Breast epithelium (tissue), 4 donors: ENCODE measurements at places on chromosomes 3 and 15.

GRCh38 chr15:94105760-94106159 lies 125.6 kb upstream of the MCTP2 start:
- DNase-seq = no peak
- no peaks in the 10 kb centered on the region for H3K36me3 ChIP-seq
- H3K27ac ChIP-seq = no peak overlapping the region
- H3K27me3 ChIP-seq = no peaks in the 10 kb centered on the region
- H3K4me1 ChIP-seq = no peaks in the 10 kb centered on the region

- H3K4me1 ChIP-seq = no peaks in the 10 kb centered on the region
- H3K27me3 ChIP-seq = no peaks in the 10 kb centered on the region
- DNase-seq = no peak
- no peaks in the 10 kb centered on the region for H3K36me3 ChIP-seq
Observed at GRCh38 chr3:174170248-174170647, 688.9 kb upstream of the NAALADL2 start.

DNA sequence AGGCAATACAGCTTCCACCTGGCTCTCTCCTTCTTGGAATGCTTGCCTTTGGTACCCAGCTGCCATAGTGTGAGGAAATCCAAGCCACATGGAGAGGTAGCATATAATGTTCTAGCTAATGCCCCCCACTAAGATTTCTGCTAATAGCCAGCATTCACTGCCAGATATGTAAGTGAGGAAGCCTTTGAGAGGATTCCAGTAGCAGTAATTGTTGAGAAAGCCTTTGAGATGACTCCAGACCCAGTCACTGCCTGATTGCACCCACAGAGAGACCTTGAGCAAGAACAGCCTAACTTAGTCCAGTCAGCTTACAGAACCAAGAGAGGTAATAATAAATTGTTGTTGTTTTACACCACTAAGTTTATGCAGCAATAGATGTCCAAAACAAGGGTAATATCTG lies 63.1 kb downstream of the STRIT1 start:
- no peaks in the 10 kb centered on the region for H3K36me3 ChIP-seq
- DNase-seq = no peak
- no peaks in the 10 kb centered on the region for H3K4me1 ChIP-seq
- H3K27me3 ChIP-seq = no peaks in the 10 kb centered on the region
- no peak overlapping the region for H3K4me3 ChIP-seq
- no peak overlapping the region for H3K27ac ChIP-seq

GRCh38 chr3:18559331-18559842 lies 134.2 kb upstream of the SATB1 start:
- H3K27ac ChIP-seq = no peak overlapping the region
- H3K36me3 ChIP-seq = no peaks in the 10 kb centered on the region
- no peak overlapping the region for H3K4me3 ChIP-seq
- no peaks in the 10 kb centered on the region for H3K4me1 ChIP-seq
- no peak for DNase-seq
- no peaks in the 10 kb centered on the region for H3K27me3 ChIP-seq

GRCh38 chr3:123658118-123658851 lies 73.4 kb upstream of the HACD2 start:
- no peak overlapping the region for H3K4me3 ChIP-seq
- peaks cover 15% of the 10 kb centered on the region for H3K4me1 ChIP-seq
- H3K27me3 ChIP-seq = no peaks in the 10 kb centered on the region
- no peaks in the 10 kb centered on the region for H3K36me3 ChIP-seq
- H3K27ac ChIP-seq = peak overlapping the region; percentile 61
- DNase-seq = no peak

DNA sequence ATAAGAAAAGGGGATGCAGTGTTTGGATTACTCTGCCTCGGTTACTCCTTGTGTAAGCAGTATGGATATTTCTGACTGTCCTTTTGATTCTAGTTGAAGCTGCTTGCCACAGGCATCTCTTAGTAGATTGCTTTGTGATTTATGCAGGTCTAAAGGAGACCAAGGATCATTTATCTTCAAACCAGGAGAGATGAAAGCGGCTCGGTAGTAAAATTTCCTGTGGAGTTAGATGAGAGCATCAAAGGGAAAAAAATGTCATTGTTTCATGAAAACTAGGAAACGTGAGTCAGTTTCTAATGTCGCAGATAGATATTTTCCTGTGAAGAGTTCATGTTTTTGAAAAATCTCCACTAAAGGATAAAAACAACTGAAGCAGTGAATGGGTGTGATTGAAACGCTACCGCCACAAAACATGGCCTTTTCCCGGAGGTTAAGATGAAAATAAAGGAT lies 254.0 kb upstream of the TBL1XR1 start:
- H3K4me1 ChIP-seq = no peaks in the 10 kb centered on the region
- H3K27me3 ChIP-seq = no peaks in the 10 kb centered on the region
- no peaks in the 10 kb centered on the region for H3K36me3 ChIP-seq

DNA sequence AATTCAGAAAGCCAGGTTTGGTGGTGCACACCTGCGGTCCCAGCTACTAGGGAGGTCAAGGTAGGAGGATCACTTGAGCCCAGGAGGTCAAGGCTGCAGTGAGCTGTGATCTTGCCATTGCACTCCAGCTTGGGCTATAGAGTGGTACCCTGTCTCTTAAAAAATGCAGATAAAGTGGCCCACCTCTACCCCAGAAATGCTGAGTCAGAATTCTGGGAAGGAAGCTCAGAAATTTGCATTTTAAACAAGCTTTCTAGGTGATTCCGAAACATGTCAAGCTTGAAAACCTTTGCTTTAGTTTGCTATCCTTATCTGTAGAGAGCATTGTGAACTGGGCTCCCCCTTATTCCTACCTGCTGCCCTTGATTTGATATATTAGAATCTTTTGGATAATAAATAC lies 7.7 kb downstream of the MED12L start:
- no peak for DNase-seq
- no peaks in the 10 kb centered on the region for H3K4me1 ChIP-seq
- no peak overlapping the region for H3K27ac ChIP-seq
- no peak overlapping the region for H3K4me3 ChIP-seq
- no peaks in the 10 kb centered on the region for H3K36me3 ChIP-seq

GRCh38 chr15:77120576-77120975 lies 49.7 kb upstream of the TSPAN3 start:
- DNase-seq = no peak
- no peaks in the 10 kb centered on the region for H3K27me3 ChIP-seq
- H3K27ac ChIP-seq = no peak overlapping the region
- H3K4me1 ChIP-seq = no peaks in the 10 kb centered on the region

- H3K36me3 ChIP-seq = no peaks in the 10 kb centered on the region
- peak overlapping the region; percentile 45 for H3K27ac ChIP-seq
- H3K4me1 ChIP-seq = peaks cover 3% of the 10 kb centered on the region
- no peak overlapping the region for H3K4me3 ChIP-seq
Observed at GRCh38 chr3:123372686-123373473, 76.0 kb downstream of the ADCY5 start.

GRCh38 chr15:95929232-95929846 lies 401.2 kb upstream of the NR2F2 start:
- H3K4me1 ChIP-seq = no peaks in the 10 kb centered on the region
- DNase-seq = no peak
- H3K27ac ChIP-seq = no peak overlapping the region
- H3K27me3 ChIP-seq = no peaks in the 10 kb centered on the region
- H3K36me3 ChIP-seq = no peaks in the 10 kb centered on the region

GRCh38 chr3:194255252-194256039 lies 95.7 kb downstream of the CPN2 start:
- H3K4me1 ChIP-seq = no peaks in the 10 kb centered on the region
- H3K27ac ChIP-seq = no peak overlapping the region
- H3K27me3 ChIP-seq = no peaks in the 10 kb centered on the region
- no peaks in the 10 kb centered on the region for H3K36me3 ChIP-seq

- no peaks in the 10 kb centered on the region for H3K27me3 ChIP-seq
- DNase-seq = no peak
- H3K36me3 ChIP-seq = no peaks in the 10 kb centered on the region
- no peak overlapping the region for H3K4me3 ChIP-seq
- H3K27ac ChIP-seq = no peak overlapping the region
Observed at GRCh38 chr3:108073764-108074431, 16.9 kb downstream of the CD47 start.

- H3K4me3 ChIP-seq = no peak overlapping the region
- no peaks in the 10 kb centered on the region for H3K27me3 ChIP-seq
- H3K4me1 ChIP-seq = no peaks in the 10 kb centered on the region
- no peak for DNase-seq
- no peak overlapping the region for H3K27ac ChIP-seq
Observed at GRCh38 chr3:24088782-24089181, 143.7 kb downstream of the NR1D2 start.

DNA sequence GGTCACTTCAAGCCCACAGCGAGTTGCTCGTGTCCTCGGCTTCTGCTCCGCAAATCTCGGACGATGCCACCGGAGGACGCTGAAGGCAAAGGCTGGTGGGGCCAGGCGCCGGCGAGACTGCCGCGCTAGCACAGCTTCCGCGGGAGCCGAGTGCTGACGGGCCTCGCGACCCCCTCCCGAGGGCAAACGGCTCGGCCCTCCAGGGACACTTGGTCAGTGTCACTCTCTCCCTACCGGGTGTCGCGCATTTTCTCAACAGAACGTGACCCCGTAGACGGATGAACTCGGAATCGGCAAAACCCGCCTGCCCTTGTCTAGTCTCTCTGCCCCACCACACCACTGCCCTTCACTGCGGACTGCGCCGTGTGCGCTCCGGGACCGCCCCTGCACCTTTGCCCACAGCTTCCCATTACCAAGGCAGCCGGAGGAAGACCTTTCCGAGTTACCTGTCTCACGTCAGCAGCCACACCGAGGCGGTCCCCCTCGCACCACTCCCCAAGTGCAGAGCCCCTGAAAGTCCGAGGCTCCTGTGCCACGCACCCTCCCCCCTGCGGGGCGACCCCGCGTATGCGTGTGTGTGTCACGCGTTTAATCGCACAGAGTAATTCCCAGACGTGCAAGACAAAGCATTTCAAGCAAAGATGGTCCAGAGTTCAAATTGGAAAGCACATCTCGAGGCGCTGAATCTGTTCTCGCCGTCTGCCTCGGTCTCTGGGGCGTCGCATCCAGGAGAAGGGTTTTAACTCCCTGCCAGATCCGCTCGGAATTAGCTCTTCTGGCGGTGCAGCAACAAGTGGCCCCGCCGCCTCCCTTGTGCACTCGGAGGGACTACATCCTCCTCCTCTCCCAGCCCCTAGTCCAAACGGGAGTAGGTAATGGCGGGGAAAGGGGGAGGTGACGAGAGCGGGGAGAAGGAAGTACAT lies 245.0 kb upstream of the TOPAZ1 start:
- peaks cover 18% of the 10 kb centered on the region for H3K27me3 ChIP-seq
- DNase-seq = no peak
- no peak overlapping the region for H3K27ac ChIP-seq
- no peaks in the 10 kb centered on the region for H3K36me3 ChIP-seq
- peaks cover 12% of the 10 kb centered on the region for H3K4me1 ChIP-seq
- H3K4me3 ChIP-seq = peak overlapping the region; percentile 22

DNA sequence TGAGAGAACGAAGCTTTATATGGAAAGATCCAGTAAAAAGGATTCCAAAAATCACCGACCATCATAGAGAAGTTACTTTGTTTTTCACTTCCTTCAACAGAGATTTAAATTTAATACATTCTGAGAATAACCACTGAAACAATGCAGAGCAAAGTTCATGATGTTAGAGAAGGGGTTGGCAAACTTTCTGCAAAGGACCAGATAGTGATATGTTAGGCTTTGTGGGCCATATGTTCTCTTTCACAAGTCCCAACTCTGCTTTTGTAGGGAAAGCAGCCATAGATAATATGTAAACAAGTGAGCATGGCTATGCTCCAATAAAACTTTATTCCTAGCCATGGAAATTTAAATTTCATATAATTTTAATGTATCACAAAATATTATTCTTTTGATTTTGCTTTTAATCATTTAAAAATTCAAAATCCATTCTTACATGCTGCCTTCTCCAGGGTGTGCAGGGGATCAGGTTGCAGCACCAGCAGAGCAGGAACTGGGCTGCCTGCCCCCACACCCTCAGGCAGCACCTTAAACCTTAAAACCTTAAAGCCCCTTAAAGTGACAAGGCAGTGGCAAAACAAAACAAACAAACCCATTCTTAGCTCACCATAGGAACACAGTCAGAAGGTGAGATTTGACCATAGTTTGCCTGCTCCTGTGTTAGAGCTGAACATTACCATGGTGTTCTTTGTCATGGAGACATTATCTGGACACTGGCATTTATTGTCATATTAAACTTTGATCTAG lies 16.9 kb upstream of the IGSF10 start:
- H3K27ac ChIP-seq = no peak overlapping the region
- no peaks in the 10 kb centered on the region for H3K36me3 ChIP-seq
- no peak for DNase-seq
- no peaks in the 10 kb centered on the region for H3K27me3 ChIP-seq

- no peaks in the 10 kb centered on the region for H3K4me1 ChIP-seq
- H3K4me3 ChIP-seq = no peak overlapping the region
- no peak for DNase-seq
- no peaks in the 10 kb centered on the region for H3K27me3 ChIP-seq
- no peak overlapping the region for H3K27ac ChIP-seq
- H3K36me3 ChIP-seq = no peaks in the 10 kb centered on the region
Observed at GRCh38 chr3:79392479-79392878, 375.3 kb downstream of the ROBO1 start.

DNA sequence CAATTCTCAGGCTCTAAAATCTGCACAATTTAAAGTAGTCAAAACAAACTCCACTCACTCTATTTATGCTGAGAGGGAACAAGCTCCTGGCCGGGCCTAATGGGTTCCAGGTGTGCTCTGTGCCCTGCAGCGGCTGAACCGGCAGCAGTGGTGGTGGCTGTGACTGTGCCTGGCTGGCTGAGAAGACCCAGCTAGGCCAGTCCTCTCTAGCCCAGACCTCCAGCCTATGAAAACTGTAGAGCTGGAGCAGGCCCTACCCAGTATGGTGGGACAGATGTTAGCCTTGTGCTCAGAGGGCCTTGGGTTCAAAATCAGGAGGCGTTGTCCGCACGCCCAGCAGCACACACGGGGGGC lies 37.0 kb downstream of the EPHB3 start:
- no peaks in the 10 kb centered on the region for H3K36me3 ChIP-seq
- peaks cover 8% of the 10 kb centered on the region for H3K4me1 ChIP-seq
- no peak for DNase-seq

GRCh38 chr15:64857421-64857820 lies 15.7 kb downstream of the PLEKHO2 start:
- DNase-seq = no peak
- H3K27ac ChIP-seq = peak overlapping the region; percentile 76
- H3K4me1 ChIP-seq = no peaks in the 10 kb centered on the region
- no peaks in the 10 kb centered on the region for H3K27me3 ChIP-seq

GRCh38 chr3:128360705-128361271 lies 105.9 kb downstream of the DNAJB8 start:
- no peak overlapping the region for H3K27ac ChIP-seq
- no peak overlapping the region for H3K4me3 ChIP-seq
- H3K27me3 ChIP-seq = no peaks in the 10 kb centered on the region
- H3K4me1 ChIP-seq = no peaks in the 10 kb centered on the region
- no peaks in the 10 kb centered on the region for H3K36me3 ChIP-seq

DNA sequence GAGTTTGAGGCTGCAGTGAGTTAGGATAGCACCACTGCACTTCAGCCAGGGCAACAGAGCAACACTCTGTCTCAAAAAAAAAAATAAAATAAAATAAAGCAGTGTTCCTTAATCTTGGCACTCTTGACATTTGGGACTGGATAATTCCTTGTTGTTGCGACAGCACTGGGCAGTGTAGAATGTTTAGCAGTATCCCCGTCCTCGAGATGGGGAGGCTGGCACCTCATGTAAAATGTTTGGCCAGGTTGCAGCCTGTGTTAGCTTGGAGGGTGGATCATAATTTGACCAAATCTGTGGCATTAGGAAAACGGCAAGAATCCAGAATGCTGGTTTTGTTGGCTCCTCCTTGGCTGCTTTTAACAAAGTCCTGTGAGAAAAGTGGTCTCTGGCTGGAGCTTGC lies 47.0 kb downstream of the ZNF445 start:
- no peak overlapping the region for H3K27ac ChIP-seq
- no peaks in the 10 kb centered on the region for H3K4me1 ChIP-seq
- no peak for DNase-seq
- H3K4me3 ChIP-seq = no peak overlapping the region
- no peaks in the 10 kb centered on the region for H3K36me3 ChIP-seq
